T-helper 2 cell treated with Interferon-gamma antibody and Interleukin-4, amounts not matched to agents 100 ng/mL and 5 ng/mL, for 36 hours (primary cell): ENCODE measurements at places on chromosomes 7 and 10. TPM values are rescaled to one million over a fixed set of nuclear protein-coding genes. Genes with fewer than 3 reads are reported as not detected.

Gene DNAJC12
- 3.7 and 4.0 TPM in 2 replicates for total RNA-seq

Gene LRIT1
- not detected in 2 replicates for total RNA-seq

Gene RGR
- not detected in 2 replicates for total RNA-seq

Gene ADAM8
- total RNA-seq = 153 and 157 TPM in 2 replicates

Gene GNG11
- total RNA-seq = not detected in 2 replicates

Gene SPDYE9
- not detected in 2 replicates for total RNA-seq

Gene ZDHHC6
- total RNA-seq = 46.7 and 48.8 TPM in 2 replicates

Gene DUS4L
- 10.2 and 10.4 TPM in 2 replicates for total RNA-seq

Gene NUTM2A
- 0.18 and 0.50 TPM in 2 replicates for total RNA-seq
